ENCODE measurements at places on chromosomes 11 and 22.
A peak's percentile ranks its signal among the peaks of the same experiment; 100 is the strongest.

DNA sequence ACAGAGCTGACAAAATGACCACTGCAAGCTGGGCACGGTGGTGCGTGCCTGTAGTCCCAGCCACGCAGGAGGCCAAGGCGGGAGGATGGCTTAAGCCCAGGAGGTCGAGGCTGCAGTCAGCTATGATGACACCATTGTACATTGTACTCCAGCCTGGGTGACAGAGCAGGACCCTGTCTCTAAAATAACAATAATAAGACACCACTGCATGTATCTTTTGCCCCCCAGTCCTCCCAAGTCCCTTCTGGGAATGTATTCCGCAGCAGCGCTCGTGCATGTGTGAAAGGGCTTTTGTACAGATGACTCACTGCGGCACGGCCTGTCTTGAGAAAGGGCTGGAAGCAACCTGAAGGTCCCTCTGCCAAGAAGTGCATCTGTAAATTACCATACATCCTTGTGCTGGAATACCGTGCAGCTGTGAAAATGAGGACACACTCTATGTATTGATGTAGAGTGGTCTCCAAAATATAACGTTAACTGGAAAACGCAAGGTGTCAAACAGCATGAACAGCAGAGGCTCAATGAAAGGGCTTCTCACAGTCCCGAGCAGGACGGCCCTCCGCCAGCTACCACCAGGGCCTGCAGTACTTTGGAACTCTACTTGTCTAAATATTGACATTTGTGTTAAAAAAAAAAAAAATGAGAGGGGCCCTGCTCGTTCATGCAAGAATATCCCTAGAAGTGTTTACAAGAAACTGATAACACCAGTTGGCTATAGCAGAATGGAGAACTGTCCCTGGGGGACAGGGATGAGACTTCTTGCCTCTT is 9.0 kb upstream of the CDC42EP2 start:
- DNase-seq = no peak

DNA sequence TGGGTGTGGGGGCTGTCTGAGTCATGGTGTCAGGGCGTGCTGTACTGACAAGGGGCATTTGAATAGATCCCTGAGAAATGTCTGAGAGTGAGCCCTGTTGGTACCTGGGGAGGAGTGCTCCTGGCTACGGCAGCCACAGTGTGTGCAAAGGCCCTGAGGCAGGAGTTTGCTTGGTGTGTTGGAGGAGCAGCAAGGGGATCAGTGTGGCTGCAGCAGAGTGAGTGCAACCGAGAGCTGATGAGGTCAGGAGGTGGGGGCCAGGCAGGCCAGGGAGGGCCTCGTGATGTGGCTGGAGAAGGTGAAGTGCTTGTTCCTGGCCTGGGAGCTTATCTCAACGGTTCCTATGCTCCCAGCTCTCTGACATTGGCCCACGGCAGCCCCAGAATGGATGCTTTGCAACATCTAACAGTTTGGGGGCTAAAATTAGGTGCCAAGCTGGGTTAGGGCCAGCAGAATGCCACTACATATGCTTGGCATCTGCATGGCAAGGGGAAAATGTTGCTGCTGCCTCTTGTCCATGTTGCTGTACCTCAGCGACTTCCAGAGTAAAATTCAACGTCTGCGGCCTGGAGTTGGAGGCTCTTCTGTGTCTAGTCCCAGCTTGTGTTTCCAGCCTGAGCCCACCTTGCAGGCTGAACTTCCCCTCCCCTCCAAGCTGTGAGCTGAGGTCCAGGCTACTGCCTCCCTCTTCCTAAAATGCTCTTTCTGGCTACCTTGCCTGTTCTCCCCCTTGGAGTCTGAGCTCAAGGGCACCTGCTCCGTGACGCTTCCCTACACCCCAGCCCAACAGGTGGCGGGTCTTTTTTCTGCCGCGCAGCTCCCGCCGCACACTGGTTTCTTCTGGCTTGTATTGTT is 48.2 kb upstream of the MYEOV start:
- no peak for DNase-seq

GRCh38 chr22:47553436-47553835 is 791.0 kb downstream of the TBC1D22A start:
- DNase-seq = no peak

DNA sequence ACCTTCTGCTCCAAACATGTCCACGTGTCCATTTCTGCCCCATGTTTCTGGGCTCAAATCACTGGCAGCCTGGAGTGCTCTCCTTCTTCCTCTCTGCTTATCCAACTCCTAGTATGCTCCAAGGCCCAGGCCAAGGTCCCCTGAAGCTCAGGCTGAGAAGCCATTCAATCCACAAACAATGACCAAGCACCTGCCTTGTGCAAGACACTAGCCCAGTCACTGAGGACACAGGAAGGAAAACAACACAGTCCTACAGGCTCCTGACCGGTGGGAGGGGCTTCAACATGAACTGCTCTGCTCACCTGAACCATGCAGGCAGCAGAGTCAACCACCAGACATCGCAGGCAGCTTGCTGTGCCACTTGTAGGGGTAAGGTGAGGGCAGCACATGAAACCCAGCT is 93.6 kb downstream of the RPL27A start:
- DNase-seq = no peak

- no peak for DNase-seq
Measured at GRCh38 chr11:84799112-84799511, 828.0 kb downstream of the DLG2 start.

DNA sequence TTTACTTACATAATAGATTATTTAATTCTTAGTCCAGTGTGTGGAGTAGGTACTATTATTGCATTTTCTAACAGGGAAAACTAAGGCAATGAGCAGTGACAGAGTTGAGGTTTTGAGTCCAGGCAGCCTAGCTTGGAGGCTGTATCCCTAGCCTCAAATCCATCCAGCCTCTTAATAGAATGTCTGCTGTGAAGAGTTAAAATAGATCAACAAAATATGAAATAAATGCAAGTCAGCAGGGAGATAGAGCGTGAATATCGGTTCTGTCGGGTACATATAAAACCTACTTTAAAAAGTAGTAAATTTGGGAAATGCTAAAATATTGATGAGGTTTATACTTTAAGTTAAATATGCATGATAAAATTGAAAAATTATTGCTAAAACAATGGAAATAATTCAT is 53.3 kb downstream of the MED15 start:
- no peak for DNase-seq

GRCh38 chr22:44424867-44425693 is 73.0 kb downstream of the RTL6 start:
- DNase-seq = no peak

DNA sequence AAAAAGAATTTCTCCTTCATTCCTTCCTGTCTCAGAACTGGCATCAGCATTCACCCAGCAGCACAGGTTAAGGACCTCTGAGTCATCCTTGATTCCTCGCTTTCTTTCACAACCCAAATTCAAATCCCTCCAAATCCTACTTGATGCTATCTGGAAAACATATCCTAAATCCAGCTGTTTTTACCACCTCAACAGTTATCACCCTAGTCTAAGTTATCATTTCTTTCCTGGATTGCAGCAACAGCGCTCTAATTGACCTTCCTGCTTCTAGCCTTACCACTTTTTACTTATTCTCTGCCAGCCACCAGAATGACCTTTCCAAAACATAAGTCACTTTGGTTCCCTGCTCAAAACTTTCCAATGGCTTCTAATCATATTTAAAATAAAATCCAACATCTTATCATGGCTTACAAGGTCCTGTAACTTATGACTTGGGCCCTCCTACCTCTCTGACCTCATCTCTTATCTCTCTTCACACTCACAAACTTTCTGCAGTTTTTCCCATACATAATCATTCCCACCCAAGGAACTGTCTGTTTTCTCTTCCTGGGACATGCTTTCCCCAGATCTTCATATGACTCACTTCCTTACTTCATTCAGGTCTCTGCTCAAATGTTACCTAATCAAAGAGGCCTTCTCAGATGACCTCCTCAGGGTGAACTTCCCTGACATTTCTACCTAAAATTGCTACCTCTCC is 119.4 kb downstream of the TTC28 start:
- peak; percentile 16 for DNase-seq

DNA sequence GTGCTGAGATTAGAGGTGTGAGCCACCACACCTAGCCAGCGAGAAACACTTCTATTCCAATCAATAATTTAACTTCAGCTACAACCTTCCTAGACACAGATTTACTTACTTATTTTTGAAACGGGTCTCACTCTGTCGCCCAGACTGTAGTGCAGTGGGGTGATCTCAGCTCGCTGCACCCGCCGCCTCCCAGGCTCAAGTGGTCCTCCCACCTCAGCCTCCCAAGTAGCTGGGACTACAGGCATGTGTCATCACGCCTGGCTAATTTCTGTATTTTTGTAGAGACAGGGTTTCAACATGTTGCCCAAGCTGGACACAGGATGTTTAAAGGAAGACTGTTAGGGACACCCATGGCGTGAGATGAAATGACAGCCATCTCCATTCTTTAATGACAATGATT is 61.3 kb downstream of the MICAL3 start:
- DNase-seq = no peak

GRCh38 chr11:73019996-73020395 is 122.1 kb downstream of the FCHSD2 start:
- no peak for DNase-seq

- no peak for DNase-seq
Measured at GRCh38 chr22:37427135-37427710, at the start of gene ELFN2. Gene ELFN2 (minus strand): TSS chr22:37427479. CDS start chr22:37375534, 51,945 bp downstream.

DNA sequence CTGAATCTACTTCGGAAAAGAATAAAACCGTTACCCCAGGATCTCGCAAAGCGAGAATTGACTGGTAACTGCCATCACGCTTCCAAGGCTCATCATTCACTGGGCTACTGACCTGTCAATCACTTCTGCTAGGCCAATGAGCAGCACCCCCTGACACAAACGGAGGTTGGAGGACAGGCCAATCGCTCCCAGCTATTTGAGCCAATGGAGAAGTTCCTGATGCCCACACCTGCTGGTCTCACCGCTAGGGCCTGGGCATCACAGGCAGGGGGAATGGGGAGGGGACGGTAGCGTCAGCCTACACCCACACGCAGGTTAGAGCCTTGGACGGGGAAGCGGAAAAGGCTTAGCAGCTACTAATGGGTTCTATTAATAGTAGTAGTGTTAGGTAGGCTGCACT is 56.7 kb upstream of the CHST1 start:
- DNase-seq = no peak

DNA sequence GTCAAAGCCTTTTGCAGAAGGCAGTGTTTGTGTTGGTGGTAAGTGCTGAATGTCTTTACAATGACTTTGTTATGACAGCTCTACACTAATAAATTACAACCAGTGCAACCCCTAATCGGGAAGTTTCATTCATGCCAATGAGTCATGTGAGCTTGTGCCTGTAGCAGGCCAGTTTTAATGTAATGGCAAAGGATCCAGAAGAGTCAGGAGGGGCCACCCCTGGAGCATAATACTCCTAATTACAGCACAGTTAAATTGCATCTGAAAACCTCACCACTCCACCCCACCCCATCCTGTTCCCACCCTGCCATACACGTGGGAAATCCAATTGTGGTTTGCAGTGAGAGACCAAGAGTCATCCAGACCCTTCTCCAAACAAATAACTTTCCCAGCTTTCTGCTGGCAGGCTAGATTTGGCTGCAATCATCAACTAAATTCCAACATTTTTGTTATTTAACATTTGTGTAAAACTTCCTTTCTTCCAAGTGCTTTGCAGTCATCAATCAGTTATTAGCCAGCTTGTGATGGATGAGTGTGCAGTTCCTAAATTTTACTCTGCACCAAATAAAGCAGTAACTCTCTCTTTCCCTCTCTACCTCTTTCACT is 277.3 kb upstream of the FAT3 start:
- no peak for DNase-seq

DNA sequence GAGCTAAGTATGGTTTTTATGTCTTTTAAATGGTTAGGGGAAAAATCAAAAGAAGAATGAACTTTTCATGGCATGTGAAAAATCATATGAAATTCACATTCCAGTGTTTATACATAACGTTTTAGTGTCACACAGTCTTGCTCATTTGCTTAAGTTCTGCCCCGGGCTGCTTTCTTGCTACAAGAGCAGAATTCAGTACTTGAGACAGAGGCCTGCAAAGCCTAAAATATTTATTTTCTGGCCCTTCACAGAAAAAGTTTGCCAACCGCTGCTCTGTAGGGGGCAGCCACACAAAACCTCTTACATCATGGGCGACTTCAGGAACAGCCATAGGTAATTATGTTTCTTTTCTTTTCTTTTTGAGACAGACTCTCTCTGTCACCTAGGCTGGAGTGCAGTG is 1.0 kb upstream of the ATG2A start:
- DNase-seq = peak; percentile 34

DNA sequence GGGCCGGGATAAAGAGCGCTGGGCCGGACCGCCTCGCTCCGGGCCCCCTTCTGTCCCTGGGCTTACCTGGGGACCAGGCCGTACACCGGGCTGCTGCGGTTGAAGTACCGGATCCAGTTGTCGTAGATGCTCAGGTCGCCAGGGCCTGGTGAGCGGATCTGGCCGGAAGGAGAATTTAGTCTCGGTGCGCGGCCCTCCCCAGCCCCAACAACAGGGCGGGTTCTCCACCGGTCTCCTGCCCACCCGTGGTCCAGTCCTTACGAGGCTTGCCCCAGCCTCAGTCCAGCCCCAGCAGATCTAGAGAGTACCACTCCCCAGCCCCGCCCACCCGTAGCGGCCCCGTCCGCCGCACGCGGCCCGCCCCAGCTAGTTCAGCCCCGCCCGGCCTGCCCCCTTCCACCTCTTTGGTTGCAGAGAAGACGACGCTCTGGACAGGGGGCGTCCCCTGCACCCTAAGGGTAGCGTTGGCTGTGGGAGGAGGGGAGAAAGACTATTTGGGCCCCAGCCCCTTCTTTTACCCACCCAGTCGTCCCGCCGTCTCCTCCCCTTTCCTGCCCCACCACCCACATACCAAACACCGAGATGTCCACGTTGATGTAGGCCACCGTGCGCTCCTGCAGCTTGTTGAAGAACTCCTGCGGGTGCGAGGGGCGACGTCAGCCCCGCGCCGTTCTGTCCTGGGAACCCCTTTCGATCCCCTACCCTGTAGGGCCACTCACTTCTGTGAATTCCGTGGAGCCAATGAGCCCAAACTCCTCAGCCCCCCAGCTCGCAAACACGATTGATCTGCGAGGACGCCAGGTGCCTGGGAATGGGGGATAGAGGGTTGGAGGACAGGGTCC is 6.8 kb downstream of the SAC3D1 start:
- no peak for DNase-seq

DNA sequence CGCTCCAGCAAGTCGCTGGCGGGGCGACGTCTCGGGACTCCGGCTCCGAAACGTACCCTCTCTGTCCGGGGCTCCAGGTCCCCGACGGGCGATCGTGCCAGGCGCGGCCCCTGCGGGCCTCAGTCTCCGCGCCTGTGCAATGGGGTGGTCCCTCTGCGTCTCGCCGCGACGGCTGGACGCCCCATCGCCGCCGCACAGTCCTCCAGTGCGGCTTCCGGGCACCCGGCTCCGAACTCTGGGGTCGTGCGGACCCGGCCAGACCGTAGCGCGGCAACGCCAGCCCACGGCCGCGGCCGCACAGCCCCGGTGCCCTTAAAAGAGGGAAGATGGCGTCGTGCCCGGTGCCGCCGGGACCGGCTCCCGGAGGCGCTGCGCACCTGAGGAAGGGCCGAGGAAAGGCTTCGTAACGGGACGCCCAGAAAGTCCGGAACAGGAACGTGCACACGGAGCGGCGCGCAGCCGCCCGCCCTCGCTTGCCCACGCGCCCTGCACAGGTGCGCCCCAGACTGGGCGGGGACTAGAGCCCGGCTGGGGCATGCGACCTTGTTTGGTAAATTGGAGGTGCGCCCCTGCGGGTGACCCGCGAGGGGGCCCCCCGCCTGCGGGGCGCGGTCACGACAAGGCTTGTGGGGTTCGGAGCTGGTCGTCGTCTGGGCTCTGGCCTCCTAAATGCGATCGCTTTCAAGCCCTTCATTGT is 525 bp downstream of the BIK start:
- DNase-seq = no peak
